T-helper 22 cell (primary cell): ENCODE measurements at places on chromosomes 2 and 18.

- no peak for DNase-seq
These were observed 76.5 kb upstream of the RAB6C start for GRCh38 chr2:129902731-129903585.

DNA sequence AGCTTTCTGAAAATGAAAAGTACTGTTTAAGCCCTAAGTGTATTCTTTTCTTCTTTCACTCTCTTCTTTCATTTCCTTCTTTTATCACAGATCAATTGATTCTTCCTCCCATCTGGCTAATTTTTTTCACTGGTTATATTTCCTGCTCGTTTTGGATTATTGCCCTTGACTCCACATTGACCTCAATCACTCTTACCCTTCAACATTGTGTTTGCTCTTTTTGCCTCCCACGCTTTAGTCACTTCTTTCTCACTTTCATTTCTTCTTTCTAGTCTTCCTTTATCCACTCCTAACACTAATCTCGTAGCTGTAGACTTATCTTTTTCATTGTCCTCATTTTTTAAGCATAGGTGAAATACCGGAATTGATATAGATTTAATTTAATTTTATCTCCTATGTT lies 320.3 kb upstream of the VRK2 start:
- DNase-seq, result no peak

GRCh38 chr2:180980943-180981911 lies 822 bp downstream of the UBE2E3 start:
- no peak for DNase-seq

DNA sequence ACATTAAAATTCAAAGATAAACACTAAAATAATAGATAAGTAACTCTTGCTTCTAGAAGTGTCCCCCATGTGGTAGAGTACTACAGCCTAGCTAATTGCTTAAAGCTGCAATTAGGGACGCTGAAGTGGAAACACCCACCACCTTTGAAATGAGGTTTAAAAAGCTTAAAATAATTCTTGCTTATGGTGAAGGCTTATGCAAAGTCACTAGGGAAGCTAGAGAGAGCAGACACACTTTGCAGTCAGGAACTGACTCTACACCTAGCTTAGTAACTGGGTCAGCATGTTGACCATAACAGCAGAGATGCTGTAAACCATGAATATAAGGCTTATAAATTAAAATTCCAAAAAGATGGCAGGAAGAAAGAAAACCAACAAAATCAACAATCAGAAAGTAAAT lies 65.4 kb upstream of the DSG1 start:
- DNase-seq, result no peak

- no peak for DNase-seq
These were observed 99.4 kb downstream of the CCDC148 start for GRCh38 chr2:158357122-158357521.

DNA sequence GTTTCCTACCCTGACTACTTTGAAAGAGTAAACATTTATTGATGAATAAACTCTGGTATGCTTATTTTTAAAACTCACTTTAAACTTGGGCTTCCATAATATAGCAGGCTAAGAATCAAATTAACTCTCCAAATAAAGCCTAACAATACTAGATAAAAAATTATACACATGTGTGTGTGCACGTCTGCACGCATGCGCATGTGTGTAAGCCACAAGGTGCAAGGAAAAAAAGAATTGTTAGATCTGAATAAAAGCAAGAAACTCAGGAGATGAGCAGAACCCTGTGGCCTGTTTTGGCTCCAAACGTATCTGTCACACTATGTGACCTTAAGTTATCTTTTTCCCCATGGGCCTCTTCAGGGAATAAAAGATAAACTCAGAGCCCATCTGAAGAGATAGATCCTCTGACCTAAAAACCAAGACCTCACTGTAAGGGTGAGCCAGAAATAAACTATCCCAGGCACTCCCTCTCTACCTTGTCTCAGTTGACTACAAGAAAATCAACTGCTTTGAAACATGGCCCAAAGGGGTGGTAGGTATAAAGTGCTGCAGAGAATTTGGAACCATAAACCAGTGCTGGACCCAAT lies 6.3 kb downstream of the HDHD2 start:
- no peak for DNase-seq

DNA sequence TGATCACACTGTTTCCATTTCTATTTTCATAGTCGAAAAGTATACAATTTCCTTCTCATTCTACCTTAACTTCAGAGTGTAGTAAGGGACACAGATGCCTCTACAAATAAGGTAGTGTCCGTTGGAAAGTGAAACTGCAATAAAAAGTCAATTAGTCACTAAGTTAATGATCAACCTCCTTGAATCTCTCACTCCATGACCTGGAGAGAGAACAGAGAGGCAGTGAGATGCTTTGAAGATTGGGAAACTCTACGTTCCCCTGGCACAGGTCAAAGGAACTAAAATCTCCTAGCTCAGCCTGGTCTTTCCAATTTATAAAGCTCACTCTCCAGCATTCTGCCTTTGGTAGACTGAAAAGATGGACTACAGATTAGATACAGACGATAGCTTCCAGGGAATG lies 153.8 kb upstream of the ACAA2 start:
- DNase-seq, result no peak

GRCh38 chr2:227785293-227785692 lies 28.3 kb upstream of the CCL20 start:
- DNase-seq, result no peak

GRCh38 chr2:205280596-205281236 lies 401.6 kb upstream of the NRP2 start:
- no peak for DNase-seq

- DNase-seq, result no peak
These were observed 428.0 kb upstream of the RGPD4 start for GRCh38 chr2:107398683-107399082.

- DNase-seq, result no peak
These were observed 90.1 kb downstream of the DPP4 start for GRCh38 chr2:161983866-161984265.

DNA sequence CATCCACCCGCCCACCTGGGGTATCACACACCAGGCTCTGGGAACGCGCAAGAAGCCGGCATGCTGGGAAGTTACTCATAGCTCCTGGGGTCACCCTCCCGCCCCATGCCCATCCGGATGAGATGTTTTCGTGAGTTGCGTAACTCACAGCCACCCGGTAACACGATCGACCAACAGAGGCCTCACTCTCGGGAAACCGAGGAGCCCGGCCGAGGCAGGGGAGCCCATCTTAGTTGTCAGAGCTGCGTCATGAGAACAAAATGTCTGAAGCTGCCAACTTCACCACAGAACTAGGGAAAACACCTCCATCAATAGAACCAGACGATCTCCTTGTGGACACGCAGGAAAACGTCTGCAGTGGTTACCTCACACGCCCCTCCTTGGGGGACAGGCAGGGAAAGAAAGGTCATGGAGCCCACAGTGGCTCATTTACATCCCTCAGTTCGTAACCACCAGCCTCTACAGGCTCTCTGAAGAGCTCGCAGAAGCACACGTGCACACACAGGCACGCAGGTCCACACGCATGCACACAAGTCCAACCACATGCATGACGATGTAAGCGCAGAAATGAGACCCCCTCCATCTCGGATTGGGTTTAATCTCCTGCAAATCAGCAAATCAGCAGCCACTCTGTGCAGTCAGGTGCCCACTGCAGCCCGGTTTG lies 26.2 kb downstream of the ADI1 start:
- no peak for DNase-seq

DNA sequence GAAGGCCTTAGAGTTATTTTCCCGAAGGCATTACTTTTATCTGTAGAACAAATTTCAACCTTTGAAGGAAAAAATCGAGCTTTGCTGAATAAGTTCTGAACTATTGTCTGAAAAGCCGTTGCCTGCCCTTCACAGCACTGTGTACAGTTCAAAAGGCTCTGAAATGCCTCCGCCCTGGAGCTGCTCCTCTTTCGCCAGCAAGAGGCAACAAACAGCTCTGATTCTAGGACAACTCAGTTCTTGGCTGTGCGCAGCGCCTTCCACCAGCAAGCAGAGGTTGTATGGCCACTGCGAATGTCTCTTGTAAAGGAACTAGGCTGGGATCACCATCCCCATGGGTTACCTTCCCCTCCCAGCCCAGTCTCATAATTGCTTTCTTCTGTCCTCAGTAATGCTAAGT lies 308.5 kb downstream of the GBX2 start:
- no peak for DNase-seq

DNA sequence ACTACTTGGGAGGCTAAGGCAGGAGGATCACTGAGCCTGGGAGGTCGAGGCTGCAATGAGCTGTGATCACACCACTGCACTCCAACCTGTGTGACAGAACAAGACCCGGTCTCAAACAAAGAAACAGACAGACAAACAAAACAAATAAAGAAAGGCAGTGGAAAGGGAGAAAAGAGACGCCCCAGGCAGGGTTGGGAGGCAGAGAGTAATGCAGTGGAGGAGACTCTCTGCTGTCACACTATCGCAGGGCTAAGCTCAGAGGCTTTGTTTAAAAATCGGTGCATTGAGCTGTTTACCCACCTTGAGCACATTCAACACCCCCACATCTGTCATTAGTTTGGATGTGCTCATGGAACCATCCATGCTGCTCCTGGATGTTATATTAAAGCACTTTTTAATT lies 84.2 kb upstream of the RMP24 start:
- DNase-seq, result no peak

DNA sequence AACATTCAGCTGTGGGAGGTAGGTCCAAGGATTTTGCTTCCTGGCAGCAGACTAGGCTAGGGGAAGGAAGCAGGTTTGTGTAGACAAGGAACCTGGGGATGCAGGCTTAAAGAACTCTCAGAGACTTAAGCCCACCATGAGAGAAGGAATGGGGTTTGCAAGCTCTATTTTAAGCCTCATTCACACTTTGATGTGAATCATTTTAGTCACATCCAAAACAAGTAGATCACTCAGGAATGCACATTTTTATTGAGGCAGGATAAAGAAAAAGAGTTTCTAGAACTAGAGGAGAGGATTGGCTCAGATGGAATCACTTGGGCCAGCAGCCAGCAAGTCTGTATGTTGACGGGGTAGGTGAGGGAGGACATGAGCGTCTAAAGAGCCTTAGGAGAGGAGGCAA lies 3.3 kb upstream of the NAPG start:
- DNase-seq, result no peak
